ENCODE measurements at places on chromosomes 7 and 10.

- no peak for DNase-seq
Measured at GRCh38 chr10:87650838-87651589, 8.7 kb upstream of the PAPSS2 start.

- DNase-seq, result no peak
Measured at GRCh38 chr10:11207560-11207844, 189.8 kb downstream of the CELF2 start.

DNA sequence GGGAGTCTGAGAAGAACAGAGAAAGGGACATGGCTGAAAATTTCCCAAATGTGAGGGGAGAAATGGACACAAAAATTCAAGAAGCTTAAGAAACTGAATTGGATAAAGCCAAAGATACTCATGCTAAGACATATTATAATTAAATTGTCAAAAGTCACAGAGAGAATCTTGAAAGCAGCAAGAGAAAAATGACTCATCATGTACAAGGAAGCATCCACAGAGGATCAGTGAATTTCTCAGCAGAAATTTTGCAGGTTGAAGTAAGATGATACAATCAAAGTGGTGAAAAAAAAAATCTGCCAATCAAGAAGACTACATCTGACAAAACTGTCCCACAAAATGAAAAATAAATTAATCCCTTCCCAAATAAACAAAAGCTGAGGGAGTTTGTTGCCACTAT, 56.8 kb downstream of the MPP7 start:
- no peak for DNase-seq

DNA sequence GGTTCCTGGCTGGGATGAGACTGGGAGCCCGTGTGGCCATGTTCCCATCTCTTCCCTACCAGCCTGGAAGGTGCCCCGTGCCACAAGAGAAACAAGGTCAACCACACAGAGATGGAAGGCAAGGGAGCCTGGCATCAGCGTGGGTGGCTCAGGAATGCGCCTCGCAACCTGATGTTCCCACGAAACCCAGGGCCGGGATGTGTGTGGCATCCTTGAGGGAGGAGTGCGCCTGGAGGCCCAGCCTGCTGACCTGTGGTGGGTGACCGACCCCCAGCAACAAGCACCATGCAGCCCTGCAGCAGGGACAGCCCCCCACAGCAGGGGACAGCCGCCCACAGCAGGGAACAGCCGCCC, 267.2 kb downstream of the ELFN1 start:
- no peak for DNase-seq

- no peak for DNase-seq
Measured at GRCh38 chr7:7249814-7250213, 67.5 kb downstream of the C1GALT1 start.

DNA sequence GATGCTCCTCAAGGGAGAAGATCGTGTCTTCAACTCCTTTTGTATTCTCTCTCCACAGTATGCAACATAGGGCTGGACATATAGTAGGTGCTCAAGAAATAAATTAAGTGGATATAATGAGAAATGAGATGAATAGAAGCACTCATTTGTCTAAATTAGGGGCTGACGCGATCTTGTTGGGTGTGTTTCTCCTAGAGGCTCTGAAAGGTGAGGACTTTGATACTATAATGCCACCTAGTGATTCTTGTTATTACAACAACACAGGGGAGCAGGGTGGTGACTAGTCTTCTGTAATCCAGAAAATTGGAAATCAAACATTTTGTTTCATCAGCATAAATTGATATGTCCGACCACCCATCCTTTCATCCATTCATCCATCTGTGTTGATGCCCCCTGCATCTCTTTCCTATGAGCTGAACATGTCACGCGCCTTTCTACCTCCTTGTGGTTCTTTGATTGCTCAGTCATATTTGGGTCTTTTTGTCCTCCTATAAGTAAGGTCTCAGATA, 3.5 kb upstream of the CFAP58 start:
- DNase-seq, result peak; percentile 59

GRCh38 chr10:97771055-97771891, 526 bp downstream of the SFRP5 start:
- peak; percentile 69 for DNase-seq

DNA sequence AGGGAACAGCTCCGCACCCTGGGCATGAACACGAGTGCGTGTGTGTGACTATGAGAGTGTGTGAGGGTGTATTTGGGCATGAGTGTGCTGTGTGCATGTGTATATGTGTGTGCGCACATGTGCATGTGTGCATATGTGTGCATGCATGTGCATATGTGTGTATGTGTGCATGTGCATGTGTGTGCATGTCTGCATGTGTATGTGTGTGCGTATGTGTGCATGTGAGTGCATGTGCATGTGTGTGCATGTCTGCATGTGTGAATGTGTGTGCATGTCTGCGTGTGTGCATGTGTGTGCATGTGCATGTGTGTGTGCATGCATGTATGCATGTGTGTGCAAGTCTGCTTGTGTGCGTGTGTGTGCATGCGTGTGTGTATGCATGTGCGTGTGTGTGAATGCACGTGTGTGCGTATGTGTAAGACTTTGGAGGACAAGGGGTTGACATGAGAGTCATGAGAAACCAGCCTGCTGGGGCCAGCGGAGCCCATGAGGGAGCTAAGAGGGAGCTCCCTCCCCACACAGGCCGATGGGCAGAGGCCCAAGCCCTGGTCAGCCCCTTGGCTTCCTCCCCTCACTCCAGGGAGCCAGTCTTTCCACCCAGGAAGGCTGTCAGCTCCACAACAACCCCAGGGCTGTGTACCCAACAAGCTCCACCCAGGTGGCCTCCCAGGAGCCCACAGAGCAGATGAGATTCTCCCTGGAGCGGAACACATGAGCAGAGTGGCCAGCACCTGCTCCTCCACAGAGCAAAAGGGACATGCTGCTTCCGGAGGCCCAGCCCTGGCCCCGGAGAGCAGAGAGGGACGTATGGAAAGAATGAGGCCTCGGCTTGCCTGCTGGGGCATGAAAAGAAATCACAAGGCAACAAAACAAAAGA, 142.5 kb upstream of the PPP2R2D start:
- no peak for DNase-seq

DNA sequence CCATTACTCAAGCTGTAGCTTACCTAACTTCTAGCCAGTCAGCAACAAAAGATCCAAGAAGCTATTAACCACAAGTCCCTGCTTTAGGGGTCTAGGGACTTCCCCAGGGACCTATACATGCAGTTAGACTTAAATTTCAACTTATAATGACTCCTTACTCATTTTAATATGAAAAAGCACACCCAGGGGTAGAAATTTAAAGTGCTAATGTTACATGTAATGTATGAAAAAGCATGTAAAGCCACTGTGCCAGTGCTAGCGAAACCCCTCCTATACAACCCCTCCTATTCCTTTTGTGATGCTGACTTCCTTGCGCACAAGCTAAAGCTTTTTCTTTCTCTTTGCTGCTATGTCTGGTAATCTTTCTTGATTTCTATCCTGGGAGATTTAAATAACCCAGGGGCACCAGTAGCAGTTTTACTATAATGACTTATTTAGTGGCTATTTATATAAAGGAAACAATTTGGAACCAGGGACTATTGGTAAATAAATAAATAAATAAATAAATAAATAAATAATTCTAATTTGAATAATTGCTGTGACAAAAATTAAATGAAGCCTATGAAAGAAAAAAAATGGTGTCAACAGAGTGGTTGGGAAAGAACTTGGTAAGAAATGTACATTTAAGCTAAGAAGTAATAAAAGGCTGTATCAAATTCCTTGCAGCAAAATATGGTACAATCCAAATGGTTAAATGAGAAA, 110.5 kb upstream of the MAGI2 start:
- no peak for DNase-seq

GRCh38 chr7:91276909-91277308, 12.7 kb downstream of the FZD1 start:
- DNase-seq, result no peak

- no peak for DNase-seq
Measured at GRCh38 chr7:70053421-70053820, 455.1 kb downstream of the AUTS2 start.

DNA sequence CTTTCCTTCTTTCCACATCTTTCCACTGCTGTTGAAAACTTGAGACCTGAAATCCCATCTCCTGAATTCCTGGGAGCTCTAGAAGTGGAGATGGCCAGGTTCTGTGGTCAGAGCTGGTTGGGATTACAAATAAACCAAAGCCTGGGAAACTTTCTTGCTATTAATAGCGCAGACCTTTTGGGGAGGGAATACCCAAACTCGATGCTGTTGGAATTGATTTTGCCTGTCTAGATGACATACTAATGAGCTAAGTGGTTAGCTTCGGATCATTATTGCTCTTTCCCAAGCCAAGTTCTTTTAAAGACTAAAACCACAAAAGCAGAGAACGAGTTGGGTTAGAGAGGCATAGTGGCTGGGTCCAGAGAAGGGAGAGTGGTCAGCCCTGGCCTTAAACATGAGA, 76.6 kb downstream of the TCF7L2 start:
- no peak for DNase-seq

GRCh38 chr7:148699024-148699781, 500 bp downstream of the CUL1 start:
- DNase-seq, result peak; percentile 64

Measured in HEK293T (cell line).